ENCODE measurements at places on chromosomes 7 and 10. TPM values are rescaled to one million over a fixed set of nuclear protein-coding genes. Genes with fewer than 3 reads are reported as not detected.

ARL4A gene
- 65.0 TPM for total RNA-seq

SSMEM1 gene
- not detected for total RNA-seq

EMX2 gene
- 1.1 TPM for total RNA-seq

RET gene
- 2.5 TPM for total RNA-seq

ODAD2 gene
- 6.6 TPM for total RNA-seq

LSM5 gene
- total RNA-seq: 101 TPM

TMEM229A gene
- 10.9 TPM for total RNA-seq

SP4 gene
- 20.6 TPM for total RNA-seq

TSPAN15 gene
- total RNA-seq: 11.5 TPM
